ENCODE measurements at places on chromosomes 16 and 17.

DNA sequence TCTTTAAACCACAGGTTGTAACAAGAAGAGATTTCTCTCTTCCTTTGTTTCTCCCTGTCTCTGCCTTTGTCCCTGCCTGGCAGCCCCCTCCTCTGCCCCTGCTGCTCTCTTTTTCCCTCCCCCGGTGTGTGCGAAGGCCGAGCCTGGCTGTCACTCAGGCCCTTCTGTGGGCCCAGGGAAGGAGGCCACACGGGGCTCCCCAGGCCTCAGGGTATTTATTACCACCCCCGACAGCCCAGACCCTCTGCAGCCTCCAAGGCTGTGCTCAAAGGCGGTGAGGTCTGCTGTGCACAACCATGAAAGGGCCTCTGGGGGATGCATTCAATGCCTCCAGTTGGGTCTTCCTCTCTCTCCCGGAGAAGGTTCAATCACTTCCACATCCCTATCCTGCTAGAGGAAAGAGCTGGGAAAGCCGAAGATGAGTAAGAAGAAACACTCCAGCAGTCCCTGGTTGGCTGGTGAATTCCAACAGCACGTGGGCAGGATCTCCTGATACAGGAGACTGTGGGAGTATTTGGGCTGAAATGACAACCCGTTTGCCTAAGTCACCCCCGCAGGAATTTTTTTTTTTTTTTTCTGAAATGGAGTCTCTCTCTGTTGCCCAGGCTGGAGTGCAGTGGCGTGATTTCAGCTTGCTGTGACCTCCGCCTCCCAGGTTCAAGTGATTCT is 34.2 kb downstream of the ZNF423 start:
- DNase-seq: no peak

GRCh38 chr17:20043021-20043420 is 33.9 kb downstream of the SPECC1 start:
- no peak for DNase-seq

DNA sequence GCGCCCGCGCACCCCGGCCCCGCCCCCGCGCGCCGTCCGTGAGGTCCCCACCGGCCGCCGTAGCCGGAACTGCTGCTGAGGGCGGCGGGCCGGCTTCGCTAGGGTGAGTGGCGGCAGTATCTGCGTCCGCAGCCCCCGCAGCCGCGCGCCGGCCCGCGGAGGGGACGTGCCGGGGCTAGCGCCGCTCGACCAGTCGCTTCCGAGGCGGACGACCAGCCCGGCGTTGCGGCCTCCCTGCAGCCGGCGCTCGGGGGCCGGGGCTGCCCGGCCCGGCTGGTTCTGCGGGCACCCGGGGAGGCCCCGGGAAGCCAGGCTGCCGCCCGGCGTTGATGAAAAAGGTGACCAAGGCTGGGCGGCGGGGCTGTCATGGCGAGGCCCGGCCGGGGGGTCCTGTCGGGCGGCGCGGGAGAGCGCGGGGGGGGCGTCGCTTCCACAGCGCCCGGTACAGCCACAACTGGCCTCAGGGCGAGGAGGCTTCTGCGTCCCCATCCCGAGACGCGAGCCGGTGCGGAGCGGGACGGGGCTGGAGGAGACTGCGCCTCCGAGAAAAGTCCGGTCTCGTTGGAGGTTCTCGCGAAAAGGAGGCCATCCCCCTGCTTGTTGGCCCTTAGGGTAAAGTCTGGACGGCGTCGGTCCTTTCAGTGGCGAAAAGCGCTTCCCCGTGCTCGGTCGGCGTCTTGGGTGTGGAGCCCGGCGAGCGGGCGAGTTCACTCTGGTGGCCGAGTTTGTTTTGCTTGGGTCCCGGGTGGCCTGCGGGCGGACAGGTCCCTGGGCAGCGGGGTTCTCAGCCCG is at the start of gene CRAMP1:
TSS of gene CRAMP1 (plus strand) at position 41 of the 792 bp plus-strand sequence. CDS start 2,280 bp downstream, outside the sequence.
- no peak for DNase-seq

DNA sequence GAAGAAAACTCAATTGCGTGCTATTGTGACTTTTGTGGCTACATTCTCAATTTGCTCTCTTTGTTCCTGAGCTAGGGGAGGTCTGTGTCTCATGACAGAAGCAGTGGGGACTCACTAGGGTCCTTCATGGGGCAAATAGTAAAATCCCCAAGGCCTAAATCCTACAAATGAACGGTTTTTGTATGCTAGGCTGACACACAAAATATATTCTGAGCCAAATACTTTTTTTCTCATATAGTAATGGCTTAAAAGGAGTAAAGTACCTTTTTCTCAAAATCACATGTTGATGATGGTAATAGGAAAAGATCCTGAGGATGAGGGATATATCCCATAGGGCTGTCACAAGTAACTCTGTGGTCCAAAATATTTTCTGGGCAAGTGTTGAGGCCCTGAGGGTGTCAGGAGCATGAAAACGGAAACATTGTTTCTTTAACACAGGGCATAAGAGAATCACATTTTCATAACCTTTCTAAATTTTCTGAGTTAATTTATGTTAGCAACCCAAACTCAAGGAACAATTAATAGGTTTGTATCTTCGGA is 77.5 kb upstream of the CNTNAP4 start:
- no peak for DNase-seq

DNA sequence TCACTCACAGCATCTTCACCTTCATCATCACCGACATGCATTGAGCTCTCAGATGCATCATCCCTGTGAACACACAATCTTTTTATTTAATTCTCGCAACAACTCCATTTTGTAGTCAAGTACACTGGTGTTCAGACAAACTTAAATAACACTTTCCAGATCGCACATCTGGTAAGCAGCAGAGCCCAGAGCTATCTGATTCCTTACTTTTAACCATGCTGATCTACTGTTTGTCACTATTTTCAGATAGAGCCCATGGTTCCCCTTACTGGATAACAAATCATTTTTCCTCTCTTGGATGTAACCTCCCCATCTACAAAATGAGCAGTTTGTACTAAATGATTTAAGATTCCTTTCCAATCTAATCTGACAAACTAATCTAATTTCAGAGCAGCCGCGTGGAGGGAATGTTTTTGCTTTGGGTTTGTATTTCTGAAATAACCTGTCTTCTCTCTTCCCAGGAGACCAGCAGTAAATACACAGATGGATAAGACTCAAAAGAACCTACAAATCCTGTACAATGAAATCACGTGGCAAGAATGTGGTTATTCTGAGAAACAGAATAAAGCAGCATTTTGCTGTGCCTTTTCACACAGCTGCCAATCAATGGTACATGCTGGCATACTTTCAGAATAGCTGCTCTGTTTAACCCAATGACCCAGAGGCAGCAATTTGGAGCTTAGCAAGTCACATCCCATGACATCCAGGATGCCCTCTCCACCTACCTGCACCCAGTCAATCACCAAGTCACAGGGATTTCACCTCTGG is 72.9 kb upstream of the CCL2 start:
- DNase-seq: no peak
